ENCODE measurements at places on chromosomes 12 and 14.

GRCh38 chr12:88624911-88625310, 44.6 kb upstream of the KITLG start:
- no peak for DNase-seq

GRCh38 chr14:21704338-21704737, 30.7 kb upstream of the OR4E1 start:
- no peak for DNase-seq

- no peak for DNase-seq
These were observed 225.4 kb upstream of the PDE3A start for GRCh38 chr12:20142956-20143355.

DNA sequence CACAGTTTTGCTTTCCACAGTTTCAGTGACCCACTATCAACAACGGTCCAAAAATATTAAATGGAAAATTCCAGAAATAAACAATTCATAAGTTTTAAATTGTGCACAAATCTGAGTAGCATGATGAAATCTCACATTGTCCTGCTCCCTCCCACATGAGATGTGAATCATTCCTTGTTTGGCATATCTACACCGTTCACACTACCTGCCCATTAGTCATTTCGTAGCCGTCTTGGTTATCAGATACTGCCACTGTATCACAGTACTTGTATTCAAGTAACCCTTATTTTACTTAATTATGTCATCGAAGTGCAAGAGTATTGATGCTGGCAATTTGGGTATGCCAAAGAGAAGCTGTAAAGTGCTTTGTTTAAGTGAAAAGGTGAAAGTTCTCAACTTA, 145.3 kb downstream of the SLC5A8 start:
- no peak for DNase-seq

DNA sequence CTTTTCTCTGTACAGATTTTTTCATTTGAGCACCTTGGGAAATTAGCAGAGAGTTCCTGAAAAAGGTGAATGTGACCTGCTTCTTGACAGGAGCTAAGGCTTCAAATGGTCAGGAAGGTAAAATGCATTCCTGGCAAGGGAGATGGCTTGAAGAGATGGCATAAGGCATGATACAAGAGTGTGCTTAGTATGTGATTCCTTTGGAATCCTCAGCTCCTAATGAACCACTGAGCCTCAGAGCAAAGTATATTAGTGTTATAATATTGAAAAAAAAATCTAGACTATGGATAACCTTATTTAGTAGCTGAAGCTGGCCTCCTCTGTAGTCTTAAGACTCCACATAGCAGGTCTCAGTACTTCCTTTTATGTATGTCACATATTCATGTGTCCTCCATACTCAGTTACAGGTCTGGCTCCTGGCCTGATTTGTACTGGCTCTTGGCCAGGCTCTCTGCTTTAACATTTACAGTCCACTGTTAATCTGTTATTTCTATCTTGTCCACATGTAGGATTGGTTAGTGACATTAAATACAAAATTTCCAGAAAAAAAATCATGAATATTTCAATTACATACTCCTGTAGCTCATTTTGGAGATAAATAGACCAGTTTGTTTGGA, 17.9 kb downstream of the TOGARAM1 start:
- no peak for DNase-seq

- DNase-seq: no peak
These were observed 1.5 kb upstream of the CDKL1 start for GRCh38 chr14:50398189-50398580.

GRCh38 chr14:59831121-59831730, 39.4 kb downstream of the RTN1 start:
- DNase-seq: no peak

- no peak for DNase-seq
These were observed 87.4 kb downstream of the OTOGL start for GRCh38 chr12:80186727-80187217.

DNA sequence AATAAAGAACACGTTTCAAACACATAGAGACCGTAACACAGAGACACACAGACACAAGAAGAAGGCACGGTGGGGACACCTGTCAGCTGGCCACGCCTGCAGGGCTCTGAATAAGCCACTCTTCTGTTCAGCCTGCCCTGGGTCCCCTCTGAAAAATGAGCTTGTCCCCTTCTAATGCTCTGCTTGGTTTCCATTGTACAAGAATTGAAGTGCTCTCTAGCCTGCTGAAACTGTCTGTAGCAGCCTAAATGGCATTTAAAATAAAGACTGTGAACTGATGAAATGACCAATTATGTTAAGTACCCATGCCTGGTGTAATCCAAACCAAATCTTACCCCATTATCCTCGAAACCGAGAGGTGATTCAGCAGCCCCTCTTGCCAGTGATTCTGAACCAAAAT, 139.8 kb downstream of the FOXN3 start:
- DNase-seq: no peak

DNA sequence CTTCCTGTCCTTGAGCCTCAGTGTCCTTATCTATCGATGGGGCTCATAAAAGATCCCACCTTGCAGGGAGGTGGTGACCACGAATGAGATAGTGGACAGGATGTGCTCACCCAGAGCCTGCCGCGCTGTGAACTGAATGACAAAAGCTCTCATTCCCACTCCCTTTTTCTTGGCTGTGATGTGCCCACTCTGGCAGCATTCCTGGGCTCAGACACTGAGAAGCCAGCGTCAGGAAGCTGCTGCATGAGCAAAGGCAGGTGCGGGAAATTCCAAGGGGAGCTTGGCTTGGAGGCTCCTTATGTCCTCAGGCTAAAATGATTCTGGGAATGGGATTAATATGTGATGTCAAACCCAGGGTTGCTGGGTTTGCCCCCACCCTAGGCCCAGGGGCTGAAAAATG, 61.6 kb downstream of the EFCAB11 start:
- DNase-seq: no peak

GRCh38 chr14:34873589-34874385, 1.4 kb downstream of the BAZ1A start:
- peak; percentile 24 for DNase-seq

DNA sequence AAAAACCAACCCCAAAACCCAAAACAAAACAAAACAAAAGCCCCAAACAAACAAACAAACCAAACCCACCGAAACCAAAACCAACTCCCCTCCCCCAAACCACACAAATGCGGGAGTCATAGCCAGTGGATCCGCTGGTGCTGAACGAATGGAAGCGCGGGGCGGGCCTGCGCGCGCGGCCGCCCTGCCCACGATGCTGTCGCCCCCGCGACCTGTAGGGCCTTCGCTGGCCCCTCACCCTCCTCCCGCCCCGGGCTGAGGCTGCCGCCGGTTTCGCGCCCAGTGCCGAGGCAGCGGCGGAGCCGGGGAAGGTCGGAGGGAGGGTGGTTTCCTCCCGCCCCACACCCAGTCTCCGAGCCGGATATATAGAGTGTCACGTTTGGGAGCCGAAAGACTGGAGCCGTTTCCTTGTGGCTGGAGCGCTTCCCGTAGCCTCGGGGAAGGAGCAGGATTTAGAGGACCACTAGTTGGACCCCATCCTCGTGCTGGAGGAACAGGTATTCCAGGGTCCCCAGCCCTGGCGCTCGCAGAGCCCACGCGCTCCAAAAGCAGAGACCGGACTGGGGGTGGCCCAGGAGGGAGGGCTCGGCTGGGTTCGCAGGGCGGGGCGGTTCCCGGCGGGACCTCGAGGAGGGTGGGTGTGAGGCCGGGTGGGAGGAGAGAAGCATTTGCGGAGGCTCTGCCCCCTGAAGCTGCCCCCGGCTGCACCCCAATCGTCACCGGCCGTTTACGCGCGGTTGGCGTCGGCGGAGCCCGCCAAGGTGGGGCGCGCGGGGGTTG, at the start of gene FAR2:
Gene FAR2, plus strand, starts transcription at position 368 of the 780 bp plus-strand sequence. CDS start 121,172 bp downstream, outside the sequence.
- no peak for DNase-seq

- no peak for DNase-seq
These were observed 129.3 kb downstream of the ZFP36L1 start for GRCh38 chr14:68663385-68664076.

DNA sequence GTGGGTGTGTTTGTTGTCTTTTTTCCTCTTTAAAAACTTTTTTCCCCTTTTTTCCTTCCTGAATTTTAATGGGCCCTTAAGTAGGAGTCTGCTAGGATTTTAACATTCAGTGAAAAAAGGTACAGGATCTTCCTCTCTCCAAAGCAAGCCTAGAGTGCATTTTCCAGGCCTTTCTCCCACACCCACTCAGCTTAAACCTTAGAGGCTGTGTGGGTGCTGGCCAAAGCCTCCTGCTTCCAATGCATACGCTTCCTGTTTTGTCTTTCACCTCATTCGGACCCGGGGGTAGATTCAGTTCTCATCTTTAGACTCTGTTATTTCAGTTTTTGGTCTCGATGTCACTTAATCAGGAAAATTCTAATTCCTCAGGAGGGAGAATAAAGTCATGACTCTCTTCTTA, 51.2 kb downstream of the TMEM30B start:
- DNase-seq: no peak

GRCh38 chr12:128026696-128027574, 240.0 kb upstream of the TMEM132C start:
- no peak for DNase-seq

- DNase-seq: no peak
These were observed 8.7 kb upstream of the JDP2 start for GRCh38 chr14:75418850-75419768.

- DNase-seq: no peak
These were observed 11.4 kb upstream of the BCAT1 start for GRCh38 chr12:24960222-24960855.

DNA sequence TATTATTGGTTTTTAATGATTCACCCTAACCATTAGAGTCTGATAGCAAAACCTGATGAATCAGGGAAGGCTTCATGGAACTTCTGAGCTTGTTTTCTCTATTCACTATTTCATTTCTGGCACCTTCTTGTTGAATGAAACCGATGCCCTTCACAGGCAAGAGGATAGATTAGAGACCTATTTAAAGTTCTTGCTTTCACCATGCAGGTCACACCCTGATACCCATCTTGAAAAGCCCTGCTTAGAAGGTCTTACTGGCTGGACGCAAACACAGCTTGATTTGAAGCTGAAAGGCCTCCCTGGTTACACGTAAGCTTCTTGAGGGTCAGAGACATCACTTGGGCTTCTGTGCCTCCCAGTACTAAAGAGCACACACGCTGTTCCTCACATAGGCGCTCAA, 29.2 kb downstream of the TMEM229B start:
- DNase-seq: no peak

GRCh38 chr12:117033382-117034221, 65.6 kb downstream of the TESC start:
- no peak for DNase-seq

DNA sequence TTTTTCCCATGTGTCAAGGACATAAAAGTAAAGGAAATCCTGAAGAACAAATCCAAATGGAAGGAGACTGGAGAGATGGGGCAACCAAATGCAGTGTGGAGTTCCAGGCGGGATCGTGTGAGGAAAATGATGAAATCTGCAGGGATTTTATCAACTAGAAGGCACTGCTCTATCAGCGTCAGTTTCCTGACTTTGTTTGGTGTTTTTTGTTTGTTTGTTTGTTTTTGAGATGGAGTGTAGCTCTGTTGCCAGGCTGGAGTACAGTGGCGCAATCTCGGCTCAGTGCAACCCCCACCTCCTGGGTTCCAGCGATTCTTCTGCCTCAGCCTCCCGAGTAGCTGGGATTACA, 43.3 kb upstream of the GPR132 start:
- no peak for DNase-seq

GRCh38 chr12:113245695-113246477, 24.6 kb downstream of the TPCN1 start:
- DNase-seq: no peak

- no peak for DNase-seq
These were observed 25.9 kb downstream of the SLC25A47 start for GRCh38 chr14:100348784-100349685.

DNA sequence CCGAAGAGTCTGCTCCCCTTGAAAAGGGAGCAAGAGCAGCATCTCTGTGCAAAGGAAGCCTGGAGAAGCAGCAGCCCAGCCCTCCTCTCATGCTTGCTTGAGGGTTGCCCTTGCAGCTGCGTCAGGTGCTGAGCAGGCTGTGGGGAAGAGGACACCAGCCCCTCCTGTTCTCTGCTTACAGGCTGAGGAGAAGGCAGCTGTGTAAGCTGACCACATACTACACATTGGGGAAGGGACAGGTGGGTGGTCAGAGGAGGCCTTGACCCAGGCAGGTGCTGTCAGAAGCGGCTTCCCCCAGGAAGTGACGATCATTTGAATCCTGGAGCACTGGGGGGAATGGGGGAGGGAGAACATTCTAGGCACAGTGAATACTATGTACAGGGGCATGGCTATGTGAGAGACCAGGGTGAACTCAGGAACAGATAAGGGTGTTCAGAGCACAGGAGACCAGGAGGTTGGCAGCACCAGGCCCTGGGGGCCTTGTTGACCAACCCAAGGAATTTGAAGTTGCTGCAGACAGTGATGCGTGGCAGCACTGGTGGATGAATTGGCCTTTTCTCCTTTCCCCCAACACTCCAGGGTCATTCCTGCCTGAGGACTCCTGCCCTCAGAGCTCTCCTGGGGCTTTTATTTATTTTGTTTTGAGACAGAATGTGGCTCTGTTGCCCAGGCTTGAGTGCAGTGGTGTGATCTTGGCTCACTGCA, 2.7 kb upstream of the KLC1 start:
- no peak for DNase-seq
